Activated CD4-positive, alpha-beta memory T cell treated with anti-CD3 and anti-CD28 coated beads, Interleukin-2, amount 10 ng/mL, durations not matched to agents 7 days and 5 days (primary cell): ENCODE measurements at places on chromosomes 4 and X. TPM values are rescaled to one million over a fixed set of nuclear protein-coding genes. Genes with fewer than 3 reads are reported as not detected.

DNA sequence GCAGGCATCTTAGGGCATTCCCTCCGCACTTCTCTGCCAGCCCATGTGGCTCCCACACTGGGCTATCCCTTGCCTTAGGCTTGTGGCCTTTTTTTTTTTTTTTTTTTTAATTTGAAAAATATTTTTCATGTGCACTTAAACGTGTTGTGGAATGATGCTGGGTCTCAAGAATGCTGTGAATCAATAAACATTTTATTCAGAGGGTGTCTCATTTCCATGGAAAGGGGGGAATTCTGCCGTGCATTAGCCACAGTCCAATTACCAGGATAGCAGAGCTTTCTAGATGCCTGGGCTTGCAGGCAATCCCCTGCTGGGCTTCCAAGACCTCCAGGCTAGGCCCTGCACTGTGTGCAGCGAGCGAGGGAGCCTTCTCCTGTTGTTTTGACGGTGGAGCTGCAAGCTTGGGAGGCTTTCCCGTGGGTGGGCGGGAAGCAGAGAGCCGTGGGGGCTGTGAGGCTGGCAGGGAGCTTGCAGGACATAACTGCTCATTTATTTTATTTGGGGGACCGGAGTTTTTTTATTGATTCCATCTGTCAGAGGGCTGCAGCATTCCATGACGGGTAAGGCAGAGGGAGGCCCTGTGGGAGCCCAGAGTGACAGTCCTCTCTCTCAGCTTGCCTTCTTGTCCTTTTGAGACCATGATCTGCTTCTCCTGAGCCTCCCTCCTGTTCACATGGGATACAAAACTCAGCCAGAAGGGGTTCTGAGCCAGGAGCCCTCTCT, 2.6 kb upstream of the CPZ start:
- no peaks in the 10 kb centered on the region for H3K36me3 ChIP-seq
- H3K4me1 ChIP-seq = no peaks in the 10 kb centered on the region
- H3K27me3 ChIP-seq = peaks cover 30% of the 10 kb centered on the region
- DNase-seq = no peak
- no peak overlapping the region for H3K27ac ChIP-seq

DNA sequence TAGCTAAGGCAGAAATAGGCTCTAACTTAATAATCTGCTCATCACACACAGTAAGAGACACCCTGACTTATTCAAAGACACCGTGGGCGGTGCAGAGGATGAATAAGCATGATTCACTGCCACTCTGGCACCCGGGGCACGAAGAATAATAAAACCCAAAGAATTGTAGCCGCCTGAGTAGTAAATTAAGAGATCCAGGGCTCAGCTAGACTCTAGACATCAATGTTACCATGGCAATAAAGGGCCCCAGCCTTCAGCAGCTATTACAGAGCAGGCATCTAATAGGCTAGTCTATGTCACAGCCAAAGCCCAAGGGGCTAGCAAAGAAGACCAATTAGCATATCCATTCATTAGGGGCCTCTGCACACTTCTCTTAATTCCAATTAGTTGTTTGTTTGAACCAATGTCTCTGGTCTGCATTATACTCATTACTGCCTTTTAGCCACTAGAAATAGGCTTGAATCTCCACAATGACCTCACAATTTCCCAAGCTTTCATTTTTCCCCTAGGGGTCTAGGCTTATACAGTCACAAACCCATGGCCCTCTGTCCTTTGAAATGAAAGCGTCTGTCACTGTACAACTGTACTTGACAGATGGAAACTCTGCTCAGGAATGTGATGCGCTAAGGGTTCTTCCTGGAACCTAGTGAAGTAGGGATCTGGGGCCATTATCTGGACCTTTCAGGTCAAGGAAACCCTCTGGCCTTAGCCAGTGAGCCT, 3.0 kb upstream of the ATP1B4 start:
- DNase-seq = no peak
- H3K27me3 ChIP-seq = no peaks in the 10 kb centered on the region
- no peak overlapping the region for H3K27ac ChIP-seq
- no peaks in the 10 kb centered on the region for H3K36me3 ChIP-seq
- H3K4me3 ChIP-seq = no peak overlapping the region
- no peaks in the 10 kb centered on the region for H3K4me1 ChIP-seq

GRCh38 chr4:48780865-48781214, 761 bp upstream of the FRYL start:
- H3K4me3 ChIP-seq = peak overlapping the region; percentile 78
- DNase-seq = peak; percentile 43
- peaks cover 4% of the 10 kb centered on the region for H3K36me3 ChIP-seq
- peak overlapping the region; percentile 88 for H3K27ac ChIP-seq
- peaks cover 37% of the 10 kb centered on the region for H3K4me1 ChIP-seq

DNA sequence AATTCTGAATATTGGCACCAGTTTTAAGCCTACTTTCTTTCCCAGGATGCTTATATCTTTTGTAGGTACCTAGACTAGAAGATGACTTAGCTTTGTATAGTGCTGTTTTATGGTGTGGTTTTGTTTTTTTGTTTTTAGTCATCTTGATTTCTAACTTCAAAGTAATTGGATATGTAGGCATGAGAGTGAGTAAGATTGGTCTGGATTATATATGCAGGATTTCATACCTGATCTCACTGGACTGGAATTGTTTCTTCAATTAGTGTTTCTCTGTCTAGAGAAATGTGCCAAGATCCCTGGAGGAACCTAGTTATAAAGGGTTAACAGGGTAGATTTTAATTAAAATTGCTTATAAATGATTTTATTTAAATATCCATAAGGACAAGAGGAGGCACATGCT, 23.1 kb downstream of the NAP1L5 start:
- no peaks in the 10 kb centered on the region for H3K27me3 ChIP-seq
- peaks cover 2% of the 10 kb centered on the region for H3K4me1 ChIP-seq
- DNase-seq = no peak
- no peak overlapping the region for H3K27ac ChIP-seq
- peaks cover 25% of the 10 kb centered on the region for H3K36me3 ChIP-seq

DNA sequence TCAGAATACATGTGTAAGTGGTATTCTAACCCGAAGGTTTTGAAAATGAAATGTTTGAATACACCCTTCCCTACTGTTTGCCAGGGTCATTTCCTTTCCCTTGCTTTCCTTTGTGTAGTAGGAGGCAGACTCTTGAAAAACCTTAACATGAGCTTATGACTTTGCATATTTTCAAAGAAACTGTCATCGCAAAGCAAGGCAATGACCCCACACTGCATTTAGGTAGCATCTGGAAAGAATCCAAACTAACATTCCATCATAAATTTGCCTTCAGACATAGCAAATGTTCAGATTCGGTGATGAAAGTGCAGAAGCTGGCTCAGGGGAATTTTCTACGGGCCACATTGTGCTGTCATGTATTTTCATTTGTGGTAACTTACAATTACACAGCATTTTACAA, 32.3 kb downstream of the SH2D1A start:
- peaks cover 30% of the 10 kb centered on the region for H3K36me3 ChIP-seq
- H3K4me3 ChIP-seq = no peak overlapping the region
- no peak for DNase-seq
- no peak overlapping the region for H3K27ac ChIP-seq

DNA sequence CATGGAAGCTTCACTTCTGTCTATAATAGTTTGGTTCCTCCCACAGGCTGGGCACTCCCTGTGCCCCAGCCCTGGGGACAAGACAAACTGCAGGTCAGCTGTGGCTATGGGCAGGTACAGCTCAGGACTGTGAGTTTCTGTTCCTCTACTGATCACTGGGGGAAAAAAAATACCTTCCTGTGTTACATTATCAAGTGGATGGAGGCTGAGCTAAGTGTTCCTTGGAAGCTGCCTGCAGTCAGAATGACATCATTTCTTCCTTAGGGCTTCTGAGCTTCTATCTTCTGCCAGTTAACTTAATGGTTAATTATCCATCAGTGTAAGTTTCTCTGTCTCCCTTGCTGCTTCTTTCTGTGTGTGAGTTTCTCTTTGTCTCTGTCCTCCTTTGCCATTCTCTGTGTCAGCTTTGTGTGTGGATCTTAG, 4.6 kb downstream of the RAB33A start:
- peaks cover 57% of the 10 kb centered on the region for H3K4me1 ChIP-seq
- peak overlapping the region; percentile 41 for H3K4me3 ChIP-seq
- no peaks in the 10 kb centered on the region for H3K27me3 ChIP-seq
- H3K36me3 ChIP-seq = peaks cover 54% of the 10 kb centered on the region
- no peak for DNase-seq

GRCh38 chr4:184924516-184924915, 93.8 kb upstream of the HELT start:
- DNase-seq = no peak
- H3K27me3 ChIP-seq = peaks cover 4% of the 10 kb centered on the region
- H3K36me3 ChIP-seq = no peaks in the 10 kb centered on the region
- H3K4me3 ChIP-seq = no peak overlapping the region
- H3K4me1 ChIP-seq = no peaks in the 10 kb centered on the region

GRCh38 chr4:3527914-3528876, 4.0 kb downstream of the LRPAP1 start:
- DNase-seq = no peak
- peaks cover 7% of the 10 kb centered on the region for H3K36me3 ChIP-seq
- no peak overlapping the region for H3K4me3 ChIP-seq
- no peaks in the 10 kb centered on the region for H3K27me3 ChIP-seq
- peaks cover 25% of the 10 kb centered on the region for H3K4me1 ChIP-seq
- H3K27ac ChIP-seq = no peak overlapping the region

The MAGEA6 gene
- not detected for total RNA-seq

The ALAS2 gene
- not detected for total RNA-seq
